Stimulated activated CD4-positive, alpha-beta T cell treated with anti-CD3 and anti-CD28 coated beads, Interleukin-1b, Interleukin-23, amount 100 ng/mL, for 1 hour (primary cell): ENCODE measurements at places on chromosomes 5 and 9.

- DNase-seq, result no peak
Observed at GRCh38 chr5:17359451-17360011, 138.5 kb upstream of the TAF11L2 start.

GRCh38 chr5:136018814-136019783, 9.7 kb upstream of the TGFBI start:
- DNase-seq, result no peak

DNA sequence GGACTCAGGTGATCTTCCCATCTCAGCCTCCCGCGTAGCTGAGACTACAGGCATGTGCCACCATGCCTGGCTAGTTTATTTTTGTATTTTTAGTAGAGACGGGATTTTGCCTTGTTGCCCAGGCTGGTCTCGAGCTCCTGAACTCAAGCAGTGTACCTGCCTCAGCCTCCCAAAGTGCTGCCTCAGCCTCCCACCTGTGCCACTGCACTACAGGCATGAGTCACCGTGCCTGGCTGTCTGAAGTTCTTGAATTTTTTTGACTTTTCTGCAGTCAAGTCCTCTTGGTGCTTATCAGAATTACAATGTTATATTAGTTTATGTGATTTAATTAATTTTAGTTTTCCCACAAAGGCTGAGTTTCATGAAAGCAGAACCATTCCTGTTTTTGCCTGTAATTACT, 9.8 kb downstream of the SPIN1 start:
- DNase-seq, result no peak

DNA sequence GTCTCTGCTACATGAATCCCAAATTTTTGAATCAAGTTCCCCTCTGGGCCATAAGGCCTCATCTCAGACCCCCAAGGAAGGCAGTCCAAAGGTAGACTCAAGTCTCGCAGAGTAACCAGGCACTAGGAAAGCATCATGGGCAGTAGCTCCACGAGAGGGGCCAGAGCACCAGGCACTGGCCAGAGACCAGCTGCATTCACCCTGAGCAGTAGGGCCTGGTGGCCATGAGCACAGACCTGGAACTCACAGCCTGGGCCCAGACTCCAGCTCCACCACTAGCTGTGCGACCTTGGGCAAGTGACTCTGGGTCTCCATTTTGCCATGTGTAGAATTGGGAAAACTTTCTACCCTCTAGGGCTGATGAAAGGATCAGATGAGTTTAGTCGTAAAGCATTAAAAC, 28.5 kb downstream of the NANS start:
- DNase-seq, result no peak

GRCh38 chr5:73751254-73751914, 125.4 kb downstream of the ARHGEF28 start:
- DNase-seq, result no peak
